ENCODE measurements at places on chromosomes 16 and 17.

- DNase-seq = no peak
Measured at GRCh38 chr16:66150698-66151482, 215.6 kb upstream of the CDH5 start.

GRCh38 chr17:78815696-78816095 is 24.9 kb downstream of the USP36 start:
- no peak for DNase-seq

GRCh38 chr17:28740406-28741357 is 3.1 kb upstream of the TRAF4 start:
- DNase-seq = no peak

GRCh38 chr16:25143928-25144327 is 32.4 kb downstream of the LCMT1 start:
- no peak for DNase-seq

DNA sequence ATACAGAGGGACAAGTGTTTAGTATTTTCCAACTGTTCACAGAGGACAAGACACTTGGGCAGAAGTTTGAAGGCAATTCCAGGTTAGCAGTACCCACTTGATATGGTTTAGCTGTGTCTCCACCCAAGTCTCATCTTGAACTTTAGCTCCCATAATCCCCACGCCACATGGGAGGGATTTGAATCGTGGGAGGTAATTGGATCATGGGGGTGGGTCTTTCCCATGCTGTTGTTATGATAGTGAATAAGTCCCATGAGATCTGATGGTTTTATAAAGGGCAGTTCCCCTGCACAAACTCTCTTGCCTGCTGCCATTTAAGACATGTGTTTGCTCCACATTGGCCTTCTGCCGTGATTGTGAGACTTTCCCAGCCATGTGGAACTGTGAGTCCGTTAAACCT is 668.9 kb downstream of the MAF start:
- DNase-seq = no peak
